ENCODE measurements at places on chromosomes 7 and 10.

DNA sequence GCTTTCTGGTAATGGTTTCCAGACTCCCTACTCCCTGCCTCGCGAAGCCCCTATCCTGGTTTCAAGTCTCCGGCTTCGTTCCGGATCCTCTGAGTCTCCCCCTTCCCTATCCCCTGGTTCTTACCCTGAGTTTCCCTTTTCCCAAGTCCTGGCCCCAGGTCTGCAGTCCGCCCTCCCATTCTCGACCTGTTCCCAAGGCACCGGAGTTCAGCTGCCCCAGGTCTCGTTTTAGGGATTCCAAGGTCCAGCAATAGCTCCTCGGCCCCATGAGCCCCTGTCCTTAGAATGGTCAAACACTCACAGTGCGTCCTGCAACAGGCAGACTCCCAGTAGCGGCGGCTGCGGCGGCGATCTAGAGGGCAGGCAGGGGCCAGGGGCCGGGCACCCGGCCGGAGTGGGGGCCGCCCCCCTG lies 274 bp downstream of the PITX3 start:
- no peak for DNase-seq

DNA sequence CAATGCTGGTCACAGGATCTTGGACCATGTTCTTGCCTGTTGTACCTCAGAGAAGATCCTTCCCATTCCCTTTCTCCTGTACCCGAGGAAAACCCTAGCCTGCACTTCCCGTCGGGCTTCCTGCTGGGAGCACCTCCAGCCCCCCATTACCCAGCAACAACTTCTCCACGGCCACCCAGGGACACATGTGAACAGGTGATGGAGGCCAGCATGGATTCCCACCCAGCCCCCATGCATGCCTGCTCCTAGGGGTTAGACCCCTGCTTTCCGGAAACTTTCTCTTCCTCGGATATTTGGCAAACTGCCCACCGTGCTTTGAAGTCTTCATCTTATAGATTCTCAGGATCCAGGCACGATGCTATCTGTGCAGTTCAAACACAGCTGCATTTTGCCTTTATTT lies 67.3 kb downstream of the CALML3 start:
- no peak for DNase-seq

GRCh38 chr7:141071260-141071854 lies 2.5 kb upstream of the TMEM178B start:
- DNase-seq = peak; percentile 60

DNA sequence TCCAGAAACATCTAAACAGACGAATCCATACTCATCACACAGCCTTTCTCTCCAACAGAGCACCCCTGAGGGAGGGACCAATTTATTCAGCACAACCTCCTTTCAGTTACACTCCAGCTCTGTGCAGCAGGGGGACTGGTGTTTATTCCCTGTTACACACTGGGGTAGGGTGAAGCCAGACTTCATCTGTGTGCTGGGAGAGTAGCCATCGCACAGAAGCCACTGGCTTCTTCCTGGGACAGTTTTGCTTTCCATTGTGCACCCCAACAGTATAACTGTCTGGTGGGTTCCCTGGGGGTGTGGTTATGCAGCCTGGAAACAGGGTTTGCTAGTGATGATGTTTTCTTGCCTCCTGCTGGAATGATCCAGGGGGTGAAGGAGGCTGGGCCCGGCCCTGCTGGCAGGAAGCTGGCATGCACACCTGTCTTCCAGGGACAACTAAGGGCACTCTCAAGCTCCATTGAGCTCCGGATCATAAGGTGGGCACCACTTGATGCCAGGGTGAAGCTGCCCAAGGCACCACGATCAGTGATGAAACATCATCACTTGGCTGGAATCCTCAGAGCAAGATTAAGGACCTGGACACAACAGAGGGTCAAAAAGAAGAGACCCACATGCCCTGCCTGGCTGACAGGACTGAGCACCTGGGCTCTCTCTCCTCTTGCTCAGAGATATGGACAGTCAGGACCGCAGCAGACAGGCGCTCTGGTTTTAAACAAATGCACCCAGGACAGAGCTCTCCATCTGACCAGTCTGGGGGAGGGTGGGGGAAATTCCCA lies 293.2 kb downstream of the GRID1 start:
- no peak for DNase-seq

DNA sequence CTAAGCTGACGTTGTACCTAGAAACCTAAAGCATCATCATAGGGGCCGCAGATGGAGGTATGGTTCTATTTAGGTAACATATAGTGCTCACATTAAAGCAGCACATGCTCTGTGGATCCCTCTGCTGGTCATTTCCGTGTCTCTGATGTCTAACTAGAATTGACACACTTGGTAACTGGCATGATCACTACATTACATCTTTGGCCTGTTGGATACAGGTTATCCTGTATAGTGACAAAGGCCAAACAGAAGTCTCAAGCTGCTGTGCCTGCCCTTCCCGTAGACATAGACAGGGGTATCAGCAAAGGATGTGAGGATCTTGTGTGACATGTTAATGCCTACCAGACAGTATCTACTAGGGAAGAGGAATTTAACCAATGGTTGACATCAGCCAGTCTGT lies 51.2 kb downstream of the KIF5B start:
- DNase-seq = peak; percentile 61

- DNase-seq = no peak
These were observed 99.5 kb downstream of the HIP1 start for GRCh38 chr7:75639071-75639885.

DNA sequence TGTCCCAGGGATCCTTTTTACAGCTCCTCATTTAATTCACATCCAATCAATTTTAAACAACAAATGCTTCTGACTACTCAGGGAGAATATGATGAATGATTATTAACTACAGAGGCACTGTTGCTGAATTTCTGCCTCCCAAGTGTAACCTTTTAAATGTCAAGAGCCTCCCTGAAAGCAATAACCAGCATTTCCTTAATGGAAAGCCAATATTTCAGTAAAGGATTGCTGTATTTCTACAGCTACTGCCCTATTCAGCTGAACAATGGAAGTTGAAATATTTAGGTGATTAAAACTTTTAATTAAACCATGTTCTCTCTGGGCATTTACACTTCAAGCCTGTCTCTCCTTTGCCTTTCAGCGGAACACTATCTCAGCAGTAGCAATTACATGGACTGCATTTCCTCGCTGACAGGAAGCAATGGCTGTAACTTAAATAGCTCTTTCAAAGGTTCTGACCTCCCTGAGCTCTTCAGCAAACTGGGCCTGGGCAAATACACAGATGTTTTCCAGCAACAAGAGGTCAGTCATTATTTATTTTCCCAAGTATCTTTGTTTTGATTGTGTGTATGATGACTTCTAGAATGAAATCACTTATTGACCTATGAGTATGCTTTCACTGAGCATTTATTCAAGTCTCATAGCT lies 304.7 kb downstream of the BICC1 start:
- DNase-seq = no peak

GRCh38 chr10:21512573-21513404 lies 12.7 kb downstream of the SKIDA1 start:
- DNase-seq = no peak

DNA sequence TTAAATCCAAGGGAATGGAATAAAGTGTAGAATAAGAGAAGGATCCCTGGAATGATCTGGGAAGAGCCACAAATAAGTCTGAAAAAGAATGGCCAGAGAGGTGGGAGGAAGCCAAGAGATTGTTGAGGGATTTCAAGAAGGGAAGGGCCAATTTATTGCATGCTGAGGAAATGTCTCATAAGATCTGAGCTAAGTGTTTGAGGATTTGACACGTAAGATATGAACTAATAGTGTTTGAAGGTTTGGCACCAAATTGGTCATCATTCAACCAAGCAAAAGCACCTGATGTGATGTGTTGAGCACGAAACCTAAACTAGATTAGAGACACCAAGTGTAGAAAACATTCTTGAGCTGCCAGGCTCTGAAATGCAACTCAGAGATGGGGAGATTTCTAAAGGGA lies 97.9 kb downstream of the TSPAN12 start:
- DNase-seq = no peak

DNA sequence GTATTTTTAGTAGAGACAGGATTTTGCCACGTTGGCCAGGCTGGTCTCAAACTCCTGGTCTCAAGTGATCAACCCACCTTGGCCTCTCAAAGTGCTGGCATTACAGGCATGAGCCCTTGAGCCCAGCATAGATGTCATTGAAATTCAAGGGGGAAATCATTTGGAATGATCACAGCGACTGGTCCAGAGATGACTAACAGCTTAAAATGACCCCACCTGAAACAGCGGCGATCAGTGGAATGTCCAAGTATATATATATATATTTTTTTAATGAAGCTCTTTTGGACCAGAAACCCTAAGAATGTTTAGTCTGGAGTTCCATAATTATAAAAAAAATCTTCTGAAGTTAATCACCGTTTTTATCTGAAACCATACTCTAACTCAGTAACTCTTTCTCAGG lies 12.5 kb upstream of the AKR1E2 start:
- no peak for DNase-seq

GRCh38 chr7:23438171-23438570 lies 32.1 kb downstream of the IGF2BP3 start:
- no peak for DNase-seq

- no peak for DNase-seq
These were observed 65.1 kb downstream of the MGMT start for GRCh38 chr10:129531969-129532660.

GRCh38 chr7:149624006-149624405 lies 126.4 kb upstream of the ZNF746 start:
- no peak for DNase-seq

GRCh38 chr10:122462533-122463465 lies 1.4 kb downstream of the HTRA1 start:
- DNase-seq = no peak

DNA sequence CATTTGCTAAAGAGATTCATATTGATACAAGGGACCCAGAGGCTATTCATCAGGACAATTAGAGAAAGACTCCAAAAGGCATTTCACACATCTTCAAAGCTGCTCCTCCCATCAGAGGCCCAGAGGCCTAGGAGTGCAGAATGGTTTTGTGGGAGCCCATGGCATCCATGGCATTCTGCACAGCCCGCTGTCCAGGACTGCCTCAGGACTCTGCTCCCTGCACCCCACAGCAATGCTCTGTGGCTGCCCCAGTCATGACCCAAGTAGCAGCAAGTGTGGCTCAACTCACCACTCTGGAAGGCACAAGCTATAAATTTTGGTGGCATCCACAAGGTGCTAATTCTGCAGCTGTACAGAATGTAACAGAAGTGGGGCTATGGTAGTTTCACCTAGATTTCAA lies 38.5 kb downstream of the ZNF438 start:
- no peak for DNase-seq

- no peak for DNase-seq
These were observed 259.2 kb downstream of the MAD1L1 start for GRCh38 chr7:1973321-1974251.

- DNase-seq = no peak
These were observed 108.0 kb downstream of the GRK5 start for GRCh38 chr10:119315128-119316001.

DNA sequence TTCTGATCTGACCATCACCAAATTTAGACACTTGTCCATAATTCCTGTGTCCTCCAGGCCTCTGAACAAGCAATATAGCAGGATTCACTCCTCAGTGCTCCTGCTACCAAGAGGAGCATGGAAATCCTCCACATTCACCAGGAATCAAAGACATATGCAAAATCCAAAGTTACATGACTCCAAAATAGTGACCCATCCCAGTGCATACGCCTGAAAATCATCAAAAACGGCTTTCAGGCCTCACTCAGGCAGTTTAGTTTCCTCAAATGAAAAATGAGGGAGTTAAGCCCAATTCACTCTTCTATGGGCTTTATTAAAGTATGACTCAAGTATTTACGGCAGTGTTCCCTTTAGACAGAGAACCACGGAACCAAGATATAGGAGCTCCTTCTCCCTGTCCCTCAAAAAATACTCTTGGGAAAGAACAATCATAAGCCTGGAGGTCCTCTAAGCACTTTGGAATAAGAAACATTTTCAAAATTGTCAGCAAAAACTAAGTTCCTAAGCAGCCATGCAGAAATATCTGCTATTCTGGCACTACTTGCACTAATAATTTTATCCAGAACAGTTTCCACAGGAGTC lies 240.7 kb downstream of the PARD3 start:
- DNase-seq = no peak

DNA sequence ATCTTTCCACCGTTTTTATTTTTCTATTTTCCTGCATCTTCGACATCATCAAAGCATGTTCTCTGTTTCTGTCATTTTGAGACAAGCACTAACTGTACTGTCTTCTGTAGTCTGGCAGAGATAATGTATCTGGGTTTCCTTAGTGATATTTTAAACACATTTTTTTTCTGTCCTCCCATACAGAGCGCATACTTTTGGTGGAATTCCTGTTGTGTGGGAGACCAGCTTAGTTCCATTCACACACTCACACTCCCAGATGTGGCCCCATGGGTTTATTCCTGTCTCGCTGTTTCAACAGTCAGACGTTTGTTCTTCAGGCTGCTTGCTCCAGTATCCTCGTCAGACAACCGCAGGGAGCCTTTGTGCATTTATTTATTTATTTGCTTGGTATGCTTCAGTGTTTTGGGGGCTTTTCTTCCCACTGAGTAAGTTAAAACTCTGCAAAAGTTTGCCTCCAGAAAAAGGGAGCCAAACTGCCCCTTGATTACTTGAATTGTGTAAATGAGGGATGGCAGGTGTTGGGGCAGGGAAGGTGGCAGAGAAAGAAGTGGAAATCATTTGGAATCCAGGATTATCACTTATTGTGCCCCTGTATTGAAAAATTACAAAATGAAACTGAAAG lies 456.8 kb upstream of the KLF6 start:
- DNase-seq = no peak

DNA sequence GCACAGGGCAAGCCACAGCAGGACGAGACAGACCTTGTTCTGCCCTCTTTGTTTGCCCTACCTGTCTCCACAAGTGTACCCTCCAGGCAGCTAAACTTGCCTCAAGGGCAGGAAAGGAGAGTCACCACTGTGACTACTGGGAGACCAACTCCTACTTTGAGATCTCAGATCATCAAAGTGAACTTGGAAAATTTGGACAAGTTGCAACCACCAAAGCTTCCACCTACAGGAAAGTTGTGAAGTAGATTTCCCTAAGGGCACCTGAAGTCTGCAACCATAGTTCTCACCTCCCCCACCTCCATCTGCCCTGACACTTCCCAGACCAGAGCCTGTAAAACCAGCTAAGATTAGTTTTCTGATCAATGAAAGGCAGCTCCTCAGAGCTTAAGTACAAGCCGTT lies 2.5 kb upstream of the WDR91 start:
- no peak for DNase-seq

DNA sequence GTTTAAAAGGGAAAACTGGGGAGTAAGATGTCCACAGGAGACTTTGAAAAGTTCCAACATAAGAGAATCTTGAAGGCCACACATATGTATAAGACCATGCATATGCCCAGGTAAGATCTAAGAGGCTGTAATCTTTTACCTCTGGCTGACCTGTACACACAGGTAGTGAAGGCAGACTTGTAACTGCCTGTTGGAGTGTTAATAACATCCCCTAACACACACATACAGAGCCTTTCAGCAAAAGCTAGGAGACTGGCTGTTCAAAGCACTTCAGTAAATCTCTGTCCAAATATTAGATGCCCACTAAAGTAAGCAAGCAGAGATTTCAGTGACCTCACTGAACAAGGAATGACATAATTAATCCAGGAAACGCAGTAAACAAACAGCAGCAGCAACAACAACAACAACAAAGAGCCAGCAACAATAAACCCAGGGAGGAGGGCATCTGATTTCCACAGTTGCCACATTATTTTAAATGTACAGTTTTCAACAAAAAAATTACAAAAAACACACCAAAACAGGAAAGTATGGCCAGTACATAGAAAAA lies 15.0 kb downstream of the CYP51A1 start:
- no peak for DNase-seq

- DNase-seq = no peak
These were observed 974.5 kb downstream of the LRMDA start for GRCh38 chr10:76405922-76406321.

GRCh38 chr10:86601956-86602602 lies 52.3 kb upstream of the OPN4 start:
- DNase-seq = no peak

- no peak for DNase-seq
These were observed 198.4 kb upstream of the NRP1 start for GRCh38 chr10:33532901-33533300.
